NCI-H1105 (cell line): ENCODE measurements at places on chromosomes 1 and 21.

GRCh38 chr1:109589177-109589576 is 30.2 kb downstream of the GNAT2 start:
- DNase-seq, result no peak

GRCh38 chr21:40270047-40270446 is 402.8 kb downstream of the PCP4 start:
- no peak for DNase-seq

GRCh38 chr21:40337981-40338380 is 470.7 kb downstream of the PCP4 start:
- DNase-seq, result no peak

DNA sequence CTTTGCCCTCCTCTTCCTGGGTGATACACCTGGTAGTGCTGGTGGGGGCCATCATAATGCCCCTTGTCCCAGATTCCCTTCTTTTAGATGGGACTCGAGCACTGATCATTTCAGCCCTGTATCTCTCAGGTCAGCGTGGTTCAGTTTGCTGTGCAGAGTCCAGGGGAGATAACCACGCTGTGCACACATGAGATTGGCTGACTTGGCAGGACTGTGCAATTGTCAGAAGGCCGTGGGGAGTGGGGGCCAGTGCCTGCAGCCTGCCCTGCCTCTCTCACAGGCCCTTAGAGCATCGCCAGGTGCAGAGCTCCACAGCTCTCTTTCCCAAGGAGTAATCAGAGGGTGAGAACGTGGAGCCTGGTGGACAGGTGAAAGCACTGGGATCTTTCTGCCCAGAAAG is 15.2 kb downstream of the EPHX1 start:
- DNase-seq, result peak; percentile 35

DNA sequence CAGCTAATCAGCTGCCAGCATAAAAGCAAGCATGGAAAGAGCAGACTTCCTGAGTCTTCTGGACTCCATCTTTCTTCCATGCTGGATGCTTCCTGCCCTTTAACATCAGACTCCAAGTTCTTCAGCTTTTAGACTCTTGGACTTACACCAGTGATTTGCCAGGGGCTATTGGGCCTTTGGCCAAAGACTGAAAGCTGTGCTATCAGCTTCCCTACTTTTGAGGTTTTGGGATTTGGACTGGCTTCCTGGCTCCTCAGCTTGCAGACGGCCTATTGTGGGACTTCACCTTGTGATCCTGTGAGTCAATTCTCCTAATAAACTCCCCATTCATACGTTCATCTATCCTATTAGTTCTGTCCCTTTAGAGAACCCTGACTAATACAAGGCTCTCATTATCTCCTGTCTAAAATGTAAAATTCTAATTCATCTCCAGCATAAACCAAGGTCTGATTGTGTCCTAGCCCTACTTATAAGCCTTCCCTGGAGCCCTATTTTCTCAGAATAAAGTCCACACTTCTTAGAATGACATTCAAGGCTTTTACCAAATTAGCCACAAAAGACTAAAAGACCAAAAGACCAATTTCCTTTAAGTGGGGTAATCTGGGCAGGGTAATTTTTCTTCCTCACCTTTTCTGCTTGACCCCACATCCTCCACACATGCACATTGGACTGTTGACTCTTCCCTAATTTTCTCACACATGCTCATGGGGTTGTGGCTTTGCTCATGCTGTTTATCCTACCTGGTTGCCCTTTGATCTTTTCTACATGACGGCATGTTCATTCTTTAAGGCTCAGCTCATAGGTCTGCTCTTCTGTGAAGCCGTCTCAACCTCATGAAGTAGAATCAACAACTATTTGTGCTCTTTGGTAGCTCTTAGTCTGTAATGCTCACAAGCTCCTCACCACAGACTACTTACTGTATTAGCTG is 18.1 kb upstream of the ENAH start:
- no peak for DNase-seq

DNA sequence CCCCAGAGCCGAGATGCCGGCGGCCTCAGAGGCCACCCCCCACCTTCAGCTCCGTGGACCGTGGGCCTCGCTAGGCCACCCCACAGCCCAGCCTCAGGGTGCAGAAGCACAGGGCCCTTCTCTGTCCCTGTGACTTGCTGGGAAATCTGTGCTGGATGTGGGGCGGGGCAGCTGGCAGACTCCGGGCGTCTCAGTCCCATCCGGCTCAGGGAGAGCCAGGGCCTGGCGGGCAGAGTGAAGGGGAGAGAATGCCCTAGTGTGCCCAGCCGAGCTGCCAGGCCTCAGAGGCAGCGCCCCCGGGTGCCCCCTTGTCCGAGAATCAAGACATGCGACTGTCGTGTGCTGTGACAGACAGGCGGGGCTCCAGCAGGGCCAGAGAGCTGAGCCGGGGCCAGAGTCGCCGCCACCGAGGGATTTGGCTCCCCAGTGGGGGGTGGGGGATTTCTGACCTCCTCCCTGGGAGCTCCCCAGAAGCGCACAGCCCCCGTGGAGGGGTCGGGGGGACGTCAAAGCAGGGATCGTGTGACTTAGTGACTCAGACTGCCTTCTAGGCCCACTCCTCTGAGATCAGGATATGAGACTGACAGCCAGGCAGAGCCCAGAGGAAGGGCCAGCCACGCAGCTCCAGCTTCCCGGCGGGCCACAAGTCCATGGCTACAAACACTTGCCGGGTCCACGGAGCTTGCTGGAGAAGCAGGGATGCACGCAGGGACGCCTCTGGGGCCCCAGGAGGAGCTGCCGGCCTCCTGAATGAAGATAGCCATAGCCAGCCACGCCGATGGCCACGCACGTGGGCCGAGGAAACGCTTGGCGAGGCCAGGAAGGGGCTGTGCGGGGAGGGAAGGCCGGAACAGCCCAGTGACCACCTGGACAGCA is 11.9 kb downstream of the COL6A1 start:
- DNase-seq, result no peak

- DNase-seq, result no peak
Observed at GRCh38 chr21:31159808-31160207, 121.5 kb upstream of the KRTAP19-8 start.

GRCh38 chr1:228207381-228207810 is 448 bp upstream of the OBSCN start:
- no peak for DNase-seq

GRCh38 chr1:59178339-59179187 is 118.3 kb upstream of the FGGY start:
- no peak for DNase-seq

GRCh38 chr1:78536427-78536826 is 45.7 kb downstream of the PTGFR start:
- no peak for DNase-seq

DNA sequence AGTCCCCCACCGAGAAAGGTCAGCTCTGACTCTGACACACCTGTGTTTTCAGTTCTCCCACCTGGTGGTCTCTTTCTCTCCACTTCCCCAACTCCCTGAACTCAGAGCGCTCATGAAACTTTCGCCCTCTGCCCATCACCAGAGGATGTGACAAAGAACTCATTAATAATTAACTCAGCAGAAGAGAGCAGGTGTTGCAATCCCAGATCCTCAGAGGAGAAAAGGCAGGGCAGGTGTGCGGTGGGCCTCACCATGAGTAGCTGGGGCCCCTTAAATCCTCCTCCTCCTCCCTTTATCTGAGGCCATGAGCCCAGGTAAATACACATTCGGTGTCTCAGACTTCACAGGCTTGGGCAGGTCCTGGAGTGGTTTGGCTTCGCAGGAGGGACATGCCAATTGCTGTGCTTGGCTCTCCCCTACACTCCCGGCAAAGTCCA is 1.7 kb upstream of the LAMB3 start:
- no peak for DNase-seq

- no peak for DNase-seq
Observed at GRCh38 chr1:145855426-145855948, 3.4 kb downstream of the PIAS3 start.

DNA sequence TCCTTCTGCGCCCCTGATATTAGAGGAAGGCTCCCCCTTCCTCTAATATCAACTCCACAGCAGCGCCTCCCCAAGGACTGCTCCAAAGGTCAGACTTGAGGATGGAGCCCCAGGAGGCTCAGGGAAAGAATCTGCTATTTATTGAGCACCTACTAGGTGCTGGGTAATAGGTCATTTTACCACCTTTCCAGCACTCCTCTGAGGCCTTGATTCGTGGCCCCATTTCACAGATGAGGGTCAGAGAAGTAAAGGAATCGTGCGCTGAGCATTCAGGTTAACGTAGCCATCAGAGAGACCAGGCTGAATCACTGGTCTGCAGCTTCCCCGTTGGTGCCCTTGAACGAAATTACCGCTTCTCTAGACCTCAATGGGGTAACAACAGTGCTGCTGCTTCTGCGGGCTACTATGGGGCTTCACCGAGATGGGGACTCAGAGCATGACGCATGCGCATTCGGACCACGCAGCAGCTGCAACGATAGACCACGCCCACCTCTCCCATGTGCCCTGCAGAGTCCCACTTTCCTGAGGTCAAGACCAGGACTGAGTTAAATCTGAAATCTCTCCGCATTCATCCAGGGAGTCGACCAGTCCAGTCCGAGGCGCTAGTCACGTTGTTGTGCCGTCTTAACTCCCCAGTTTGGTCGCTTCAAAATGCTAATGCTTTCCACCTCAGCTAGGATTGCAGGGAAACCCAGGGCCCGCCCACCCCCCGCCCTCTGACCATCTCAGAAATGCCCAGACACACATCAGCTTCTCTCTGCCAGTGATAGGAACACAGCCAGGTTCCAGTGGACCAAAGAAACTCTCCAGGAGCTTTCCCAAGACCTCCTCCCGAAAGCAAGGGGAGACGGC is 12.9 kb downstream of the CAMK2N1 start:
- no peak for DNase-seq

- no peak for DNase-seq
Observed at GRCh38 chr1:41740630-41741239, 178.0 kb downstream of the HIVEP3 start.

GRCh38 chr1:46549697-46550681 is 1.5 kb downstream of the KNCN start:
- DNase-seq, result no peak

GRCh38 chr1:195019385-195019784 is 1588.9 kb downstream of the KCNT2 start:
- no peak for DNase-seq

DNA sequence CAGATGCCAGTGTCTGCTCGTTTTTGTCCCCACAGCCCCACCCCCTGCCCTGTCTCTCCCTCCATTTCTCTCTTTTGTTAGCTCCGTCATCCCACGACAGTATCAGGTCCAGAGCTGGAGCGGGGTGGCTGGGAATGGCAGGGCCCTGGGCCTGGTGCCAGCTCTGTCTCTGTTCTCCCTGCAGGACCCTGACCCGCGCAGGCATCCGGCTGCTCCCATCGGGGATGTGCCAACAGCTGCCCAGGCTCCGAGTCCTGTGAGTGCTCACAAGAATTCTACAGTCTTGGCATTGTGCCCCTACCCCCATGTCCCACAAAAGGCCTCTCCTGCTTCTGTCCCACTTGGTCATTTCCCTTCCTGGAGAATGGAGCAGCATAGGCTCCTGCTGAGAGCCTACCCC is 37.4 kb downstream of the UBE2T start:
- DNase-seq, result no peak
